ENCODE measurements at places on chromosomes 1 and 21.
A peak's percentile ranks its signal among the peaks of the same experiment; 100 is the strongest.

- DNase-seq = no peak
These were observed 5.4 kb downstream of the OLFML3 start for GRCh38 chr1:113984710-113985109.

GRCh38 chr21:41643246-41643966 lies 123.4 kb downstream of the RIPK4 start:
- no peak for DNase-seq

DNA sequence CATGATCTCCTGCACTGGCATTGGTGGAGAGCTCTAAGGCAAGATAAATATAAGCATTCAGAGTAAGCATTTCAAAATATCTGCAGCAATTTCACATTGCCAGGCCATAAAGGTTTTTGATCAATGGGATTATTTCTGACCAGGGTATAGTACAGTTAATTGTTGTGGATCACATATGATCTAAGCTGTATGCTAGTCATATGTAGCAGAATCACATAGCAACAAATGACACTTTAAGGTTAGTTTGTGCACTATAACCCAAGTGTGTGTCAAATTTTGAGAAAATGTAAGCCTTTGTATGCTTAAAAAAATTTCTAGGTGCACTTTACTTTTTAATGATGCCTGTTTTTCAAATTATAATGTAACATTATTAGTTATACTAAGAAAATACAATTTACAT lies 386.0 kb upstream of the ADAMTS5 start:
- no peak for DNase-seq

GRCh38 chr1:22704440-22705067 lies 6.1 kb upstream of the EPHB2 start:
- DNase-seq = peak; percentile 75

- DNase-seq = no peak
These were observed 6.9 kb downstream of the DTL start for GRCh38 chr1:212042436-212042835.

- no peak for DNase-seq
These were observed 20.1 kb downstream of the MGST3 start for GRCh38 chr1:165650981-165651625.

- no peak for DNase-seq
These were observed 114.3 kb downstream of the EPHB2 start for GRCh38 chr1:22824975-22825374.

- DNase-seq = peak; percentile 50
These were observed 100.7 kb upstream of the SLC25A33 start for GRCh38 chr1:9438431-9439073.

- DNase-seq = no peak
These were observed 16.9 kb upstream of the SMIM12 start for GRCh38 chr1:34876406-34876805.

GRCh38 chr21:29645666-29646553 lies 293.9 kb downstream of the GRIK1 start:
- DNase-seq = no peak

GRCh38 chr1:149923626-149924025 lies 4.0 kb downstream of the SF3B4 start:
- no peak for DNase-seq

DNA sequence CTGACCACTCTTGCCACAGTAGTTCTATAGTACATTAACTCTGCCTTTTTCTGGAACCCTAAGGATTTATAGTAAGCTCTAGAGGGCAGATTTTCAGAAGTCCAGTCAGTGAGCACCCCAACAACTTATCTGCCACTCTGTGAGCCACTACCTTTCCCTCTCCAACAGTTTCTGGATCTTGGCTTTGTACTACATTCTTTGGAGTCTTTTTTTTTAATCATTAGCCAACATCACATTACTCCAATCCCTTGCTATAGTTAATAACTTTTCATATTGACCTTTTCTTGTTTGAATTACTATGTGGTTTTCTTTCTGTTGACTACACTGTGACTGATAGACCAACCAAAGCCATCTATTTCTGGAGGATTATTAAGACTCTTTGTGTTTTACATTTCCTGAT lies 1596.7 kb upstream of the PRMT6 start:
- no peak for DNase-seq

DNA sequence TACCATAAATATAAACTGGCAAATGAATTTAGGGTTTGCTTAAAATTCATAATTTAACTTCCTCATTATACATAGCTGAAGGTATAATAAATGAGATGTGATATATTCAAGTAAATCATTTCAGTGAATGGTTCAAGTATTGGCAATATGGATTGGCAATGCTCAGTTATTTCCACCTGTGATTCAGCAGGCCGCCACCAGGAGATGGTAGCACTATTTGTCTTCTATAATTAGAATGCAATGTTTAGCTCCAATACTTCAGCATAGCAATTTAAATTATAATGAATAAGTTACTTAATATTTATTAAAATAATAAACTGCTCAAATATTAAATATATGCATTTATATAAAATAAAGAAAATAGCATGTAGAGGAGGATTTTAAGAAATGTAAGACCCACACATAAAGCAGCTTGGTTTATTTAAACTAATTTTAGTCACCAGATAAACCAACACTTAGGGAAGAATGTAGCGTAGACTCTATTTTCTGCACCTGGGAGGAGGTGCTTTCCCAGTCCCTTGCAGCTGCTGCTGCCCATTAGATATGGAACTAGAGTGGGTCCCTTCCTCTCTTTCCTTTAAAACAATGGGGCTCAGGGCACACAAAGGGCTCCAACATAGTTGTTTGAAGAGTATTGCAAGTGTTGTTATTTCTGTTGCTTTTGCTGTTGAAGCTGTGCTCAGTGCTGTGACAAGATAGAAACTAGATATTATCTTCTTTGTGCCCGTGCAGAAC lies 62.1 kb downstream of the PLPPR4 start:
- DNase-seq = no peak

GRCh38 chr1:186763107-186763506 lies 65.6 kb upstream of the PLA2G4A start:
- no peak for DNase-seq

- DNase-seq = no peak
These were observed 153.5 kb downstream of the LRRC40 start for GRCh38 chr1:70051926-70052325.

DNA sequence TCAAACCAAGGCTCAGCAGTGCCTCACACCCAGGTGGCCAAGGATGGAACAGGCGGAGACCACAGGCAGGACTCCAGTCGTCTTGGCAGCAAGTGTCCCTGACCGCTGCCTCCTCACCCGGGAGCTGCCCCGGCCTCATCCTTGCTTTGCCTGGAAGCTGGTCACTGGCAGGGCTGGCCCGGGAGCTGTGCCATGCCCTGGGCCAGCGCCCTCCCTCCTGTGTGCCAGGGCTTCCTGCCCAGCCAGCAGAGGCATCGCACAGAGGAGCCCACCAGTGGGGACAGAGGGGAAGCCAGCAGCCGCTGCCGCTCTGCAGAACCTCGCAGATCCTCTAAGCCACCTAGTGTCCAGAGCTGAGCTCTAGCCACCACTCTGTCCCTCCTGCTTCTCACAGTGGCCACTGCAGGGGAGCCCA lies 7.8 kb downstream of the CASZ1 start:
- DNase-seq = no peak

GRCh38 chr21:36030581-36031189 lies 29.6 kb downstream of the SETD4 start:
- DNase-seq = no peak

GRCh38 chr1:210597555-210598134 lies 268.9 kb downstream of the HHAT start:
- DNase-seq = peak; percentile 90

- no peak for DNase-seq
These were observed 592.5 kb downstream of the NPHP4 start for GRCh38 chr1:5399771-5400170.

DNA sequence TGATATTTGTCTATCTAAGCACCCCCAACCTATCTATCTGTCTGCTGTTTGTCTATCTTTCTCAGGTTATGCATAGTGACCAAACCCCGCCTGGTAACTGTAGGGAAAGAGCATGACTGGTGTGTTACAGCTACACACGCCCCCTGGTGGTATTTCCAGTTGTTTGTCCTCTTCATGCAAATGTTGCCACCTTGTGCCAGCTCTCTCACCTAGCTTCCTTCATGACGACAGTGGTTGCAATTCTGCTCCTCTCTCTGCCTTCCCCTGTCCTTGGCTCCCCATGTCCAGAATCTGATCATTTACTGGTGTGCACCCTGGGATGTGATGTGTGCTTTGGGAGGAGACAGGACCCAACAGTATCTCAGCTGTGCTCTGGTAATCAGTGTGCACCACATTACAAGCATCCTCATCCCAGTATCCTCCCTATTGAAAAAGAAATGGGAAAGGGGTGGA lies 8.1 kb upstream of the INKA2 start:
- DNase-seq = peak; percentile 67

GRCh38 chr1:19878637-19878985 lies 3.6 kb upstream of the OTUD3 start:
- DNase-seq = no peak

DNA sequence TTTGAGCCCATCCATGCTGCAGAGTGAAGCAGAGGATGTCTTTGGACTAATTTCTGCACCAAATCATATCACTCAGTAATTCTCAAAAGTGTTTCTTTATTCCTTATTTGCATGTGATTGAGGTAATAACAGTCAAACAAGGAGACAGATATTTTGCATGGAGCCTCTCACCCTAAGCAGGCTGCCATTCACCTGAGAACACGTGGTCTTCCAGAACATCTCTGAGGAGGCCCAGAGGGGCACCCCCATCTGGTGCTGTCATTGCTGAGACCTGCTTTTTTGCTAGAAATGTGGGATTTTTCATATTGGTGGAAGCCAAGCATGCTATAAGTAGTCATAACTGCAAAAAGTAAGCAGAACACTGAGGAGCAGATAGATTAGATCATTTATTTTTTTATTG lies 7.7 kb downstream of the SLC37A1 start:
- DNase-seq = no peak

Data from SW480 (cell line).